Stimulated activated CD4-positive, alpha-beta T cell treated with anti-CD3 and anti-CD28 coated beads, Interleukin-1b, Interleukin-23, amount 100 ng/mL, for 1 hour (primary cell): ENCODE measurements at places on chromosomes 11 and 22.
A peak's percentile ranks its signal among the peaks of the same experiment; 100 is the strongest.

- DNase-seq, result peak; percentile 9
These were observed 34.1 kb downstream of the MB start for GRCh38 chr22:35582861-35583670.

- DNase-seq, result no peak
These were observed 27.0 kb upstream of the SLC22A8 start for GRCh38 chr11:63042596-63042995.

DNA sequence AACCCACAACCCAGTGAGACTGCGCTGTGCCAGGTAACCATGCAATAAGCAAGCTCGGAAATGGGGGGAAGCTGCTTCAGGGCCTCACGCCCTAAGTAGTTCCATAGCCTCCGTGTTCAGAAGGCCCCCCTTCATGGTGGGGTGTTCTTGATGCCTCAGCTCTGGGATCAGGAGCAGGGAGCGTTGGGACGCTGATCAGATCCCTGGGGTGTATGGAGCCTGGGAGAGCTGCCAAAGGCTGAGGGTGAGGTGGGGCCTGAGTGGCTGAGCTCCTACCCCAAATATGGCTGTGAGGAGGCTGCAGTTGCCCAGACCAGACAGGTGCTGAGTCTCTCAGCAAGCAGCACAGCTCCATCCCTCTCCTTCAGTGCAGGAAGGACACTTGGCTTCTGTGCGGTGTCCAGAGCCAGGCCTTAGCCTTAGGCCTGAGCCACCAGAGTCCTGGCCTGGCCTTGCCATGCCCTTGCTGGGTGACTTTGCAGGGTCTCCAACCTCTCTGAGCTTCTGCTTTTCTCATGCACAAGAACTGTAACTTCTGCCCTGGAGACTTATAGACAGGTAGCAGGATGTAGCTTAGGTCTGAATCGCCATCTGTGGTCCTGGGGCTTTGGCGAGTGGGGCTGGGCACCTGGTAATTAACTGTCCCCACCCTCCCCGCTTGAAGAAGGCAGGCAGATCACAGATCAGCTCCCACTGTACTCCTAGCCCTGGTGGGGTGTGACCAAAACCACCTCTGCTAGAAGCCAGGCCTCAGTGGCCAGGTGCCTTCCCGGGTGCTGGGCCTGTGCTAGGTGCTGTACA, 5.3 kb downstream of the MMP11 start:
- no peak for DNase-seq

GRCh38 chr22:47040486-47041270, 278.2 kb downstream of the TBC1D22A start:
- no peak for DNase-seq

DNA sequence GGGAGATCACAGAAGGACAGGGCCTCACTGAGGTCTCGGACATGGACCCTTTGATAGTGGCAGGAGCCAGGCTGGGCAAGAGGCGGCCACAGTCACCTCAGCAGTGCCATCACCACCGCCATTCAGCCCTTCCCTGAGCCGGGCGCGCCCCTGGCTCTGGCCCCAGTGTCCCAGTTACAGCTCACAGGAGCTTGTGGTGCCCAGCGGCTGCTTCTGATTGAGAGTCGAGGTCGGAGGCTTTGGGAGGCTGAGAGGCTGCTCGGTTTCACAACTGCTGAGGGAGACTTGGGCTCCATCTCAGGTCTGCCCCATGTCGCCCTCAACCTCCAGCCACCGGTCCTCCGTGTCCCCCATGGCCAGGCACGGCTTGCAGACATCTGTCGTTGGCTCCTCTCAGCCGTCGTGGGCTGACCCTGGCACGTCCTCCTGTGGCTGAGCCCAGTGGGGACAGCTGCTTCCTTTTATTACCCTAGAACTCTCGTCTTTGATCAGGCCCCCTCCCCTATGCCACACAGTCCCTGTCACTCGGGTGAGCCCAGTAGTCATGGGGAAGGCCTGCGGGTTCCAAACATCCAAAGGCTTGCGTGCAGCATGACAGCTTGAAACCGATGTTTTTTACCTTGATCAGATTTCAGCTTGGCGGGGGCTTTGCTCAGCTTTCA, 28.4 kb upstream of the PPP6R3 start:
- DNase-seq, result no peak
